Naive thymus-derived CD4-positive, alpha-beta T cell (primary cell): ENCODE measurements at places on chromosomes 7 and 10.

DNA sequence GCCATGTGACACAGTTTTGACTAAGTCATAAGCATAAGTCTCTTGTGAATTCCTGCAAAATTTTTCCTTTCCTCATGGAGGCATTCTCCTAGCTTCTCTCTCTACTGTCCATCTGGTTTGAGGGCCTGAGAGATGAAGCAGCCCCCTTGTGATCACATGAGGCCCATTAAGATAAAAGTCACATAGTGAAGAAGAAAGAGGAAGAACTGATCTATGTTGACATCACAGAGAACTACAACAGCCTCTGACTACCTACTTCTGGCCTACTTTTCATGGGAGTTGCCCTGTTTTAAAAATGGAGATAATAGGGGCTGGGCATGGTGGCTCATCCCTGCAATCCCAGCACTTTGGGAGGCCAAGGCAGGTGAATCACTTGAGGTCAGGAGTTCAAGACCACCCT is 50.4 kb downstream of the TFEC start:
- DNase-seq = no peak
- H3K27me3 ChIP-seq = no peaks in the 10 kb centered on the region
- H3K4me1 ChIP-seq = no peaks in the 10 kb centered on the region

DNA sequence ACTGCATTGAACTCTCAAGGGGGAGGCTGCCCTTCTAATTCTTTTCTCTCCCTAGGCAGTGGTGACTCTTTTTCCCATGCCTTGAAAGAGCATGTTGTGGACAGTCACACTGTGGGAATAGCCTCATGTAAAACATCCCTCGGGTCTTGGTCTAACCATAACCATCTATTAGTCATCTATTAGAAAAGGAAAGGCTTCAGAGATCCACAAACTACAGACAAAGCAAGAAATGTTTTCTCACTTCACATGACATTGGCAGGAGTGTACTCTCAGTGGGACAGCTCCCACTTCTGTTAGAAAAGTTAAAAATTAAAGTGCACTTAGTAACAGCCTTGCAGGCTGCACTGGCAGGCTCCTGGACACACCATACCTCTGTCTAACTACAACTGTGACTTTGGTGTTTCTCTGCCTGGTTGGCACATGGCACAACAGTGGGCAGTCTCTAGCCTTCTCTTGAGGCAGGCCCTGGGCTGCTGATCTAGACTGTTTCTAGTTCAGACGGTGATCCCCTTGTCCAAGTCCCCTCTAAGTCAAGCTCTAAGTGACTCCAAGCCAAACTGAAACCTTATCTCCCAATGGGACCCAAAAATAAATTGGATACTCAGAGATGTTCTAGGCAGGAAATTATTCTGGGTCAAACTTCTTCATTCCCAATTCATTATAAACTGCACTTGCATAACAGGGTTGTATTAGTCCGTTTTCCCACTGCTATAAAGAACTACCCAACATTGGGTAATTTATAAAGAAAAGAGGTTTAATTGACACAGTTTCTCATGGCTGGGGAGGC is 57.9 kb upstream of the ITGB1 start:
- no peak for DNase-seq
- H3K27me3 ChIP-seq = no peaks in the 10 kb centered on the region
- H3K4me1 ChIP-seq = no peaks in the 10 kb centered on the region
- no peak overlapping the region for H3K27ac ChIP-seq
- no peaks in the 10 kb centered on the region for H3K36me3 ChIP-seq

GRCh38 chr10:60130130-60130579 is 223.8 kb upstream of the CCDC6 start:
- no peak for DNase-seq
- no peaks in the 10 kb centered on the region for H3K4me1 ChIP-seq

- no peaks in the 10 kb centered on the region for H3K27me3 ChIP-seq
- H3K27ac ChIP-seq = no peak overlapping the region
- peak overlapping the region; percentile 45 for H3K4me3 ChIP-seq
- no peaks in the 10 kb centered on the region for H3K4me1 ChIP-seq
These were observed 117.6 kb upstream of the FAM204A start for GRCh38 chr10:118459642-118460193.

GRCh38 chr10:378930-379704 is 243.9 kb downstream of the ZMYND11 start:
- H3K36me3 ChIP-seq = no peaks in the 10 kb centered on the region
- no peaks in the 10 kb centered on the region for H3K4me1 ChIP-seq
- H3K27me3 ChIP-seq = no peaks in the 10 kb centered on the region
- H3K4me3 ChIP-seq = no peak overlapping the region

- H3K36me3 ChIP-seq = no peaks in the 10 kb centered on the region
- H3K4me1 ChIP-seq = no peaks in the 10 kb centered on the region
- DNase-seq = no peak
- H3K4me3 ChIP-seq = no peak overlapping the region
These were observed 11.2 kb downstream of the RPA3 start for GRCh38 chr7:7707246-7707645.

DNA sequence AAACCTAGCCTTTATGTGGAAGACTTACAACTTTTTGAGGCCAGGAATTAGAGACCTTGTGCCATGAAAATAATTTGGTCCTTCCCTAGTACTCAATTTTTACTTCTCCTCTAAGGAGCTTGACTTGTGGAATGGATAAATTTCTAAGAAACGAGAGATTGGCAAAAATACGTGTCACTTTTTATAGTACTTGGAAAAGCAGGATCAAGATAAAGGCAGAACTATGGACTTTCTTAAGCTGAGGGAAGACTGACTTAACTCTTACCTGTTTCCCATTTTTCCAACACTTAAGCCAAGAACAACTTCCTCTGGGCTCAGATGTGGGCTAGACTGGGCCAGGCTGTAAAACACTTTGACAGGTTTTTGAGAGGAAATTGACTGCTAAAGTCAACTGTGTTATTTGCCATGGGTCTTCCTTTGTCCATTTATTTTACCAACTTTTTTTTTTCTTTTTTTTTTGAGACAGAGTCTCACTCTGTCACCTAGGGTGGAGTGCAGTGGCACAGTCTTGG is 2.0 kb upstream of the WBP1L start:
- no peaks in the 10 kb centered on the region for H3K36me3 ChIP-seq
- H3K4me3 ChIP-seq = no peak overlapping the region
- no peak for DNase-seq
- H3K4me1 ChIP-seq = peaks cover 17% of the 10 kb centered on the region
- H3K27me3 ChIP-seq = no peaks in the 10 kb centered on the region
- H3K27ac ChIP-seq = no peak overlapping the region

DNA sequence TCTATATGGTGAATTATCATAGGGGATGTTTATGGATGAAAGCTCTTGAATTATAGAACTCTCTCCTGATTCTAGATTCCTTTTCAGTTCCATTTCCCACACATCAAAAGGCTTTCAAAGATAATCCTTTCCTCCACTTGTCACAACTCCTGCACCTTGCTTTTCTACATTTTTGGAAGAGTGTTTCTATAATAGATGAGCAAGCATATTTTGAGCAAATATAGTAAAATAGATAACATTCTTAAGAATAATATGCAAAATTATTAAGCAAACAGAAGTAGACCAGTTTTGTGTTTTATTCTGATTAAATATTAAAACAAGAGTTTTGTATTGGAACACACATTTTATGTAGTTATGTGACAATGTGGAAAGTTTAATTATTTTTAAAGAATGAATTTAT is 340.7 kb downstream of the EXOC4 start:
- no peak overlapping the region for H3K4me3 ChIP-seq
- DNase-seq = no peak
- no peaks in the 10 kb centered on the region for H3K27me3 ChIP-seq
- no peak overlapping the region for H3K27ac ChIP-seq
- no peaks in the 10 kb centered on the region for H3K36me3 ChIP-seq
- no peaks in the 10 kb centered on the region for H3K4me1 ChIP-seq

GRCh38 chr10:127906548-127907377 is at the start of gene PTPRE:
PTPRE (plus strand) TSS chr10:127907103; CDS start chr10:128040882, 133,779 bp downstream.
- peak within 1 kb of the TSS; percentile 39 for H3K4me3 ChIP-seq
- no peaks in the 10 kb centered on the region for H3K36me3 ChIP-seq
- H3K27ac ChIP-seq = no peak within 1 kb of the TSS
- no peaks in the 10 kb centered on the region for H3K4me1 ChIP-seq
- peak; percentile 18 for DNase-seq
